CD4-positive, alpha-beta T cell treated with Interleukin-4 for 4 hours (primary cell): ENCODE measurements at places on chromosomes 5 and 9.

DNA sequence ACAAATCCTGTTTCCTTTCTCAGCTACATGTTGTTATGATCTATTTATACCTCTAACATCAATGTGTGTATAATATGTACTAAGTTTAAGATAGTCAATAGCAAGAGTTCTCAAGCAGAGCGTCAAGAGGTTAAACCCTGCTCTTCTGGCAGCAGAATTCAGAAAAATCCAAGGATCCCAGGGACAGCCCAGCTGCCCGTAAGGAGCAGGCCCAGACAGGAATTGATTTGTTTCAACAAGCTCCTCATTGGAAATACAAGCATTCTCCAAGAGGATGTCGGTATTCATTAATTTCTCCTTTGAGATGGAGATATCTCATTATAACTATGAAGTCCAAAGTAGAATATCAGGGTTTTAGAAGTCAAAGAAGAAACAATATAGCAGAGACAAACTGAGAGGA lies 14.9 kb downstream of the EFNA5 start:
- no peak for DNase-seq

DNA sequence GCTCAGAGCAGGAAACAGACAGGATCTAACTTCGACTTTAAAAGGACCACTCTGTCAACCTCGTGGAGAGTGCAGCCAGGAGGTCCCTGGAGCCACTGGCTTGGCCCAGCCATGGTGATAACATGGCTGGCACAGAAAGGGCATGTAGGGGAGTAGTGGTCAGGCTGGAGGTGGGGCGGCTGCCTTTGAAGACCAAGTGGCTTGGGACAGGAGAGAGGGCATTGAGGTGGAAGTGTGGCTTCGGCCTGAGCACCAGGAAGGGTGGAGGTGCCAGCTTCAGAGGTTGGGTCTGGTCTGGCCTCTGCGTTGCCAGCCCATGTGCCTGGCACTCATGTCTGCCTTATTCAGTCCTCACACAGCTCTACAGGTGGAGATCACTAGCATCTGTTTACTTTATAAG lies 270.0 kb downstream of the NSG2 start:
- no peak for DNase-seq

DNA sequence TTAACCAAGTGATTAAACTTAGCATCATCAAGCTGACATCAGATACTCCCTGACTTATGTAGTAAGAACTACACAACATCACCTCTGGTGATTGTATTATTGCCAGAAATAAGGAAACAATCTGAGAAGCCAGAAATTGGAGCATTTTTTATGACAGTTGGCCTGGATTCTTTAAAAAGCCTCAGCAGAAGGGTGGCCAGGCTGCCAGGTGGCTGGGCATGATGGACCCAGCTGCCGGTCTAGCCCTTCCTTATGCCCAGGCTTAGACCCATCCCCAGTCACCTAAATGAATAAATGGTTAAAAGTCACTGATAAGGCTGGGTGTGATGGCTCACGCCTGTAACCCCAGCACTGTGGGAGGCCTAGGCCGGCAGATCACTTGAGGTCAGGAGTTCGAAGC lies 12.8 kb downstream of the OR1K1 start:
- no peak for DNase-seq

DNA sequence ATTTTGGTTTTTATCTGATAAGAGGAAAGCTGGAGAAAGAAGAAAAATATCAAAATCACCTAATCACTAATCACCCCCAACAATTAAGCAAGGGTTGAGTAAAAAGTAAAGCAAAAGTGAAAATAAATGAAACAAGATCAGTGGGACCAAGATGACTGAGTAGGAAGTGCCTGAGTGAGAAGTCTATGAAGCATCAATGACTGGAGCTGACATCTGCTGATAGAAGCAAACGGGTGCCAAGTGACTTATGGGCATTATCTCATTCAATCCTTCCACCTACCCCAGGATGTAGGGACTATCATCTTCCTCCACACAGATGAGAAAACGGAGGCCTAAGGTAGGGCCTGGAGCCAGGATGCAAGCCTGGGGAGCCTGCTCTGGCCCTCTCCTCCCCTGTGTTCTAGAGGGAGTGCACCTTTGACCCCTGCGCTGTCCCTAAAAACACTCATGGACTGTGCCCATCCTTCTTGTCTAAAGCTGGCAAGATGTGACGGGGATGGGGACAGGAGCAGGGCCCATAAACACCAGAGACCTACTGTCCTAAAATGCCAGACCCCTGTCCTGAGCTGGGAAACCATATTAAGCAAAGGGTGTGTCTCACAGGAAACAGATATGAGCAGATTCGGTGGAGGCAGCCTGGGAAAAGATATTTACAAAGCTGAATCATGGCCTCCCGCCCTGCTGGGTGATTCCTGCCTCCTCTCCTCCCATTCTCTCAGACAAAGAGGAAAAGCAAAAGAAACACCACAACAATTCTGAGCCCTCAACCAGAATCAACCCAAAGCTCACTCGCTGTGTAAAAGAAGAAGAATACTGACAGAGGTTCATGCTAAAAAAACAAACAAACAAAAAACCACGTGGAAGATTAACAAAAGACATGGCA lies 116.0 kb downstream of the AUH start:
- no peak for DNase-seq

DNA sequence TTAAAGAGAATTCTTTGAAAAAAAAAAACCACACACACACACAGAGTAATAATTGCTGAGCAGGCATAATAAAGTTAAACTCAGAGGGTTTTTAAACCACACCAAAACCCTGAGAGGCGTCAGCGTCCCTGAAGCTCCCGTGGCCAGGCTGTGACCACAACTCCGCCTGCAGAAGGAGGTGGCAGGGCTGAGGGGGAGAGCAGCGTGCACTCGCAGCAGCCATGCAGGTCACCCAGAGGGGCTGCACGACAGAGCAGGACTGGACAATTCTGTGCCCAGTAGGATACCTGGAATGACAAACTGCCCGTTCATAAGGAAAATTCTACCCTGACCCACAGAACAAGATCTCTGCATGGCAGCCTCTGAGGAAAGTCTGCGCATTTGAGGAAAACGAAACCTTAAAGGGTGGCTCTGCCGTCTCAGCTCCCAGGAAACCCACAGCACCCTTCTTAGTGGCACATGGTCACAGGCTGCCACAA lies 44.0 kb downstream of the ROR2 start:
- DNase-seq, result peak; percentile 52

DNA sequence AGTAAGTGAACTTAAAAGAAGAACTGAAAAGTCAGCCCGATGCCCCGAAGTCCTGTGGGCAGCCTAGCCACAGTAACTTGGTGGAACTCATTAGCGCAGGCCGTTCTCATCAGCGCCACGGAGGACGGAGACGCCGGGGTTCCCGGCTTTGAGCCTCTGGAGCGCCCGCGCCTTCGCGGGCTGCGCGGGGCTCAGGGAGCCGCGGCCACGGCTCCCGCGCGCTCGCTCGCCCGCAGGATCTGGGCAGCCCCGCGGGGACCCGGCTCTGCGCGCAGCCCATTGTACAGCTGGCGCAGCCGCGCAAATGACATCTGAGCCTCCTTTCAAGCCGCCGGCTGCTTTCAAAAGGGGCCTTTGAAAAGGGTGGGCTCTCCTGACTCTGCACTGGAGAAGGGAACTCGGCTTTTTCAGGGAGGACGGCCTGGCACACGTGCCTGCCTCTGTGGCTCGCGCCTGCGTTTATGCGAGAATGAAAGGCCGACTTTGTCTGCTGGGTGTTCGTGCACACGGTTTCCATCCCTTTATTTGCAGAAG lies 40.7 kb downstream of the TLR4 start:
- no peak for DNase-seq

GRCh38 chr9:135968601-135969000 lies 7.4 kb upstream of the UBAC1 start:
- DNase-seq, result no peak

DNA sequence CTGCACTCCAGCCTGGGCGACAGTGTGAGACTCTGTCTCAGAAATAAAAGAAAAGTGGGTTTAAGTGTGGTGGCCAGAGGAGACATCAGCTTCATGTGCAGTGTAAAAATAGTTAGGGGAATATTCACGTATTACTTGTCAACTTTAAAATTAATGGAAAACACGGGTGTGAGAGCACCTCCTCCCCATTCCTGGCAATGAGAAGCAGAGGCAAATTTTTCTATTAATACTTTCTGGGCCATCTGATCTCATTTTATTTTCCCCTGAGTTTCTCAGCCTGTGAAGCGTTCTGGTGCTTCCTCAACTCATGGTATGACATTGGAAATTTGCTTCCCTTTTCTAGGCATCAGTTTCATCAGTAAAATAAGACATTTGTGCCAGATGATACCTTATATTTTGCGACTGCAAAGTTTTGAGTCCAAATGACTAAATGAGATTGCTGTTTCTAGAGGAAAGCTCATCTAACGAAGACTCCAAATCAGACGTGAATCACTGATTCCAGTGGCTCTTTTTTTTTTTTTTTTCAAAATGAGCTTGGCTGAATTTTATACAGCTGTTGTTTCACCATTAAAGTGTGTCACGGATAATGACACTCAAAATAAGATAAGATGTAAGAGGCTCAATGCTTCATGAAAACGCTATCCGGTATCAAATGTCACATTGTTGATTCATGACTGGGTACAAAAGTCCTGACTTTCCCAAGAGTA lies 104.6 kb downstream of the MSX2 start:
- no peak for DNase-seq

DNA sequence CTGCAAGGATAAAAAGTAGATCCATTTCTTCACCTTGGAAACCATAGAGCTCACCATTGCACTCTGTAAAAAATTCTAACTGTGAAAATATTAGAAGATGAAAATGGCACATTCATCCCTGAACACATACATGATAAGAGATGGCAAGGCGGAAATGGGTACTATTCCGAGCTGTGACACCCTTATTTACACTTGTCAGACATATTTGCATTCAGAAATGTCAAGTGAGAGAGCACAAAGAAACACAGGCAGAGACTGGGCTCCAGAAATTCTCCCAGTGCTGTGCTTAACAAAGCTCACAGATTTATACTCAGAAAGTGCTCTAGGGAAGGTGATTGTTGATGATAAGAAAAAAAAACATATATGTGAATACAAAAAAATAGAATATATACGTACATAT lies 170.3 kb upstream of the PUM3 start:
- no peak for DNase-seq

DNA sequence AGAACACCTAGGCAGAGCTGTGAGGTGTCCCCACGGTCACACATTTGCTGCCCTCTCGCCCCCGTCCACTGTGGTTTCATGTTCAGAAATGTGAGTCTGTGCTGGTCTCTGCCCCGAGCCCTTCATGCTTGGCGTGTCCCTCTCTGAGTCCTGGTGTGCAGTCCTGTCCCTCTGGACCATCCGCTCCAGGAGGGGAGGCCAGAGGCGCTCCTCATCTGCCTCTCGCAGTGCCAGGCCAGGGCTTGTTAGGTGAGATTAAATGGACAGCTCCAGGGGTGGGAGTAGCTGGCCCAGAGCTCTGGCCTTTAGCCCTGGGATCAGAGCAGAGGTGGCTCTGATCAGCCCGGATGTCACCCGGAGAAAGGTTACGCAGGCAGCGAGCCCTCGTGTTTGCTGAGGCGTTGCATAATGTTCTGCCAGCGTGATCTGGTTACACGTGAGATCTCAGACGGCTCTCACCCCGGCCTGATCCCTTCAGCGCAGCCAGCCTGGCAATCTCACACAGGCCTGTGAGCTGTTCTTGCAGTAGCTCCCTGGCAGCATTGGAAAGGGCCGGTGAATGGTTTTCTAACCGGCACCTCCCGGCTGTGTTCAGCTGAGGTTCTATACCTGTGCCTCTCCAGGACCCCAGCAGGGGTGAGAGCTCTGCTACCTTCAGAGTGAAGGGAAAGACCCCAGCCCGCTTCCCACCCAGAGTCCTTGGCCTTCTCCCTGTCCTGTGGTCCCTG lies 24.5 kb downstream of the PTGES2 start:
- no peak for DNase-seq

- DNase-seq, result no peak
Observed at GRCh38 chr5:54214722-54215121, 95.7 kb downstream of the ARL15 start.

GRCh38 chr5:33691856-33692255 lies 199.9 kb downstream of the ADAMTS12 start:
- DNase-seq, result no peak

- DNase-seq, result peak; percentile 19
Observed at GRCh38 chr9:101566904-101567724, 27.7 kb downstream of the PPP3R2 start.

GRCh38 chr5:54063817-54064216 lies 246.6 kb downstream of the ARL15 start:
- no peak for DNase-seq

GRCh38 chr5:33558489-33558888 lies 117.7 kb downstream of the TARS1 start:
- DNase-seq, result no peak

DNA sequence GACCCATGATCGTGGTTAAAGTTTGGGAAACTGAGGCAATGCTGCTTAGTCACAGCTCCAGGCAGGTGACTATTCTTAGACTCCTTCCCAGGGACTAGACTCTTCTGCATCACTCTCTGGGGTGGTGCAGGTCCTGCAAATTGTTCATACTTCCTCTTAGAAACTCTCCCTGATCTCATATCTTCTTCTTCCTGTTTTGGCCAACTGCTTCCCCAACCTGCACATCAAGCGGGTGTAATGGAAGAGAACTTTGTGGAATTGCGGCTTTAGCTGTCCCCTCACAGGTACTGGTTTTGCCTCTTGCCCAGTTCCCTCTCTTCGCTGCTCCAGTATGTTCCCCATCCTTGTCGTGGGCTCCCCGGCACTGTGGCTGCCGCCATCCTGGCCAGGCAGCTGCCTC lies 111.5 kb upstream of the CTSL start:
- no peak for DNase-seq

GRCh38 chr5:33212900-33213299 lies 227.9 kb upstream of the TARS1 start:
- DNase-seq, result no peak

GRCh38 chr9:137221506-137222111 lies 431 bp downstream of the RNF208 start:
- no peak for DNase-seq
